NCI-H526 treated with DMSO at 0.1 percent for 48 hours (cell line): ENCODE measurements at places on chromosomes 7 and 10.

DNA sequence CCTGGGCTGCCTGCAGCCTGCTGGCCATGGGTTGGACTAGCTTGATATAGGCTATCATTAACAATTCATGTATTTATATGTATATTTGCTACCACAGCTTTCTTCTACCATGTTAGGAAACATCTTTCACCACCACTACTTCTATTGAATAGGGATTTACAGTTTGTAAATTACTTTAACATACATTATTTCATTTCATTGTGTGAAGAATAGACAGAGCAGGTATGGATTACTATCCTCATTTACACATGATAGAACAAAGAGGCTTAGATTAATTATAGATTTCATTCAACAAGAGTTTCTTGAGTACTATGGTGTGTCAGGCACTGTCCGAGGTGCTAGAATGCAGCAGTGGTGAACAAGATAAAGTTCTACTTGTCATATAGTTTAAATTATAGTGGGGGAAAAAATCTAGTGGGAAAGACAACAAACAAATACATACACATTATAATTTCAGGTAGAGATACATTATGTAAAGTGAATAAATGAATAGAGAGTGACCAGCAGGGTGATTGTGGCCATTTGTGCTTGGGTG, 20.6 kb downstream of the VTI1A start:
- no peak for DNase-seq

DNA sequence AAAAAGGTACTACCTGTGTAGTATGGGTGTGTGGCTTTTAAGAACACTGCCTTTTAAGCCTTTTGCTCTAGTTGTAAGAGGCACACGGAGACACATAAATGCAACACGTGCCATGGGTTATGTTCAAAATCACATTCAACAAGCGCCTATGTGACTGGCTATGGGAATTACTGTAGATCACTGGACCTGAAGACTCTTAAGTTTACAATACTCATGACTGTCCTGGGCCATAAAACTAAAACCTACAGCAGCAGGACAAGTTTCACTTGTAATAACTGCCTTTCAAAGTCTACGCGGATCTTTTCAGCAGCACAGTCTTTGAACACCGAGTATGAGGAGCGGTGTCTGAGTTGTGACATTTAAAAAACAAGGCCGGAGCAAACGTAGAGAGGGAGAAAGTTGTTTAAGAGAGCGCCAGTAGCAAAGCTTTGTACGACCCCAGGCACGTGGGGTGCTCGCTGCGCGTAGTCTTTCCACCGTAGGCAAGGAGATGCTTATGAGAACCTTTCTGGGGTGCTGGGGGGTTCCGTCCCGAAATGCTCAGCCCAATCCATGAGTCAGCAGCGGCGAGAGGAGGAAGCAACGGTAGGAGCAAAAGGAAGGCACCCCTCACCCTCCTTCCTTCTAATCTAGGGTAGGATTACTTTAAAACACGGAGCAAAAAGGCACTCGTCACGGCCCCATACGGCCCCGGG, 662 bp downstream of the DNAJC2 start:
- DNase-seq = peak; percentile 69

DNA sequence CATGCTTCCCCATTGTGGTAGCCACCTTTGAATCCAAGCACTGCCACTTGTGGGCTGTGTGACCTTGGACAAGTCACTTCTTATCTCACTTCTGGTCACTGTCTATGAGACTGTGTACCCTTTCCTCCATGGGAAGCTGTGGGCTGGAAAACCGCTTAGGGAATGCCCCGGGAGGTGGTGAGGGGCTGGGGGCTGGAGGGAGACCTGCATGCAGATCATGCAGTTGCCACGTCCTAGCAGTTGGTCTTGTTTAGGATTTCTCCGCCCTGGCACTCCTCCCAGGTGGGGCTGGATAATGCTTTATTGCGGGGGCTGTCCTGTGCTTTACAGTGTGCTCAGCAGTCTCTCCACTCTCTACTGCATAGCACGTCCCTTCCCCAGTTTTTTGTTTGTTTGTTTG, 62.9 kb upstream of the OPN4 start:
- DNase-seq = no peak

- no peak for DNase-seq
Observed at GRCh38 chr7:87159538-87159937, 7.3 kb downstream of the DMTF1 start.

DNA sequence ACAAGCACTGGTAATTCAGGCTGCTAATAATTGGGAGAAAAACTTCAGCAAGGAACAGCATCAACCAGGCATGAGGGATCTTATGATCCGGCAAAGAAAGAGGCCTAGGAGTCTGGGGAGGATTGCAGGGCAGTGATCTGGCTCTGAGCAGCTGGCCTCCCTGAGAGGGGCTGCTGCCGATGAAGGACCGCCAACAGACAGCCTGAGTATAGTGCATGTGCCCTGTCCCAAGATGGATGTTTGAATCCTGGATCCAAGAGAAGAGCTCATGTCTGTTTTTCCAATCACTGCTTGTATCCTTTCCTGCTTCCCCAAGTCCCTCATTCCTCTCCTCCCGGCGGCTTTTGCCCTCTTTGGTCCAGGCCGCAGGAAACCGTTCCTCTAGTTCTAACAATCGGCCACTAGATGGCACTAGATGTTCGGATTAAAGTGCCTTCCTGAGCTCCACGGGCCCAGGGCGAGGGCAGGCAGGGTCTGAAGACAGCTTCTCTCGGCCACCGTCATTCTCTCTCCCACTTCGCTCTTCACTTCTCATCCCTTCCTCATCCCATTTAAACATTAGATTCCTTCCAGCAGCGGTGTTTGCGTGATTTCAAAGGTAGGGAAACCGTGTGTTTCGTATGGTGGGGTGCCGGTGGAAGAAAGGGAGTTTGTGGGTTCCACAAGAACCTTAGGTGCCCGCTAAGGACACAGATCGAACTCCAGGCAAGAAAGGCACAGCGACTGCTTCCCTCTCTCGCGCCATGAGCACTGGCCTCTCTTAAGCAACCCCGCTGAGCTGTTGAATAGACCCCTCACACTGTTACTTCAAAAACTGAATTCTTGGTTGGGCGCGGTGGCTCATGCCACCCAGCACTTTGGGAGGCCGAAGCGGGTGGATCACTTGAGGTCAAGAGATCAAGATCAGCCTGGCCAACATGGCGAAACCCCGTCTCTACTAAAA, 82.4 kb downstream of the ADCYAP1R1 start:
- peak; percentile 59 for DNase-seq

DNA sequence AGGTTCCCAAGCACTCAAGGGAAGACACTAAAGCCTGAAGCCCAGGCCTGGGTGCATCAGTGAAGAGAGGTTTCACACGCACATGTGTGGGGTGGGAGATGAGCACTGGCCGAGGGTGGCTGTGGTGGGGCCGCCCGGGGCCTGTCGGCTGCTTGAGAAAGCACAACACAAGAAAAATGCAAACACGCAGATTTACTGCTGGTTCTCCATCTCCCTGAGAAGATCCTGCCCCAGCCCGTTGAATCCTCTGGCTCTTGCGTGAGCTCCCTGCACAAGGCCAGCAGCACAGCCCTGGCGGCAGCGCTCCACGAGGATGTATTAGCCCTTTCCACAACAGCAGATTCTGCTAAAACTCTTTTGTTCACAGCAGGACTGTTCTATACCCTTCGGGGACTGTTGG, 6.2 kb downstream of the ZNF511 start:
- DNase-seq = no peak
